ENCODE measurements at places on chromosomes 12 and 14. TPM values are rescaled to one million over a fixed set of nuclear protein-coding genes. Genes with fewer than 3 reads are reported as not detected.

GRCh38 chr14:83568141-83568540 is 1961.8 kb upstream of the FLRT2 start:
- H3K4me1 ChIP-seq = no peaks in the 10 kb centered on the region
- no peaks in the 10 kb centered on the region for H3K36me3 ChIP-seq
- no peak overlapping the region for H3K4me3 ChIP-seq
- no peaks in the 10 kb centered on the region for H3K27me3 ChIP-seq

GRCh38 chr14:56874375-56874774 is 64.1 kb upstream of the OTX2 start:
- H3K4me1 ChIP-seq = no peaks in the 10 kb centered on the region
- no peak overlapping the region for H3K27ac ChIP-seq
- peaks cover 24% of the 10 kb centered on the region for H3K27me3 ChIP-seq
- H3K4me3 ChIP-seq = no peak overlapping the region
- DNase-seq = peak; percentile 20
- no peaks in the 10 kb centered on the region for H3K36me3 ChIP-seq

DNA sequence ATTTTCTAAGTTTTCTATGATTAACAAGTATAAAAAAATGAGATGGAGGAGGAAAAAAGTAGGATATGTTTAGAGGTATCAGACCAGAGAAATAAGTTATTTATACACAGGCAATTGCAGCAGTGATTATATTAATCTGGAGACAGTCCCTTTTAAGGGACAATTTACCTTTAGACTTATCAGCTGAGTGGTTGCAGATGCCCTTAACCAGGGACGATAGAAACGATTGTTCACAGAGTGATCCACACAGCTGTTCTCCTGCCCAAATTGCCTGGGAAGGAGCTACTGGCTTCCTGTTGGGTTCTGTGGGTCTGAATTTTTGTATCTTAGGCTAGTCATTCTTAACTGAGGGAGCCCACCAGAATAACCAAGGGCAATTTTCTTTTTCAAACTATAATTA is 66.4 kb downstream of the GCH1 start:
- H3K27me3 ChIP-seq = no peaks in the 10 kb centered on the region
- peaks cover 19% of the 10 kb centered on the region for H3K36me3 ChIP-seq
- no peak overlapping the region for H3K4me3 ChIP-seq
- H3K27ac ChIP-seq = no peak overlapping the region
- H3K4me1 ChIP-seq = no peaks in the 10 kb centered on the region

- H3K4me1 ChIP-seq = peaks cover 19% of the 10 kb centered on the region
- H3K27me3 ChIP-seq = no peaks in the 10 kb centered on the region
- H3K36me3 ChIP-seq = peaks cover 7% of the 10 kb centered on the region
Observed at GRCh38 chr12:27711967-27712366, 1.3 kb downstream of the MRPS35 start.

- H3K4me1 ChIP-seq = peaks cover 56% of the 10 kb centered on the region
- DNase-seq = no peak
- no peaks in the 10 kb centered on the region for H3K36me3 ChIP-seq
- no peak overlapping the region for H3K4me3 ChIP-seq
- peaks cover 2% of the 10 kb centered on the region for H3K27me3 ChIP-seq
- H3K27ac ChIP-seq = peak overlapping the region; percentile 21
Observed at GRCh38 chr14:74619672-74620131, 7.7 kb upstream of the LTBP2 start.

DNA sequence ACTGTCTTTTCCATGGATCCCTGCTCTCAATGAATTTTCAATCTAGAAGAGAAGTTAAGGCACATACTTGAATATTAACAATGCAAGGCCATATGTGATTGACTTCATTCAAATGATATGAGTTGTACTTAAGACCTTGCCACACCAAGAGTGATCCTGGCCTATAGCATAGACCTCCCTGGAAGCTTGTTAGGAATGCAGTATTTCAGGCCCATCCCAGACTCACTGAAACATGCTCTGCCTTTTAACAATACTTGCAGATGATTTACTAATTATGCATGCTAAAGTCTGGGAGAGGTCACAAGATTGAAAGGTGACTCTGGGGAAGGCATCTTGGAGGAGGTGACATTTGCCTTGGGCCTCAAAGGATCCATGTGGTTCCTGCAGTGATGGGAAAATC is 43.2 kb downstream of the RFX4 start:
- DNase-seq = no peak
- no peak overlapping the region for H3K27ac ChIP-seq
- H3K4me3 ChIP-seq = no peak overlapping the region
- no peaks in the 10 kb centered on the region for H3K4me1 ChIP-seq
- no peaks in the 10 kb centered on the region for H3K36me3 ChIP-seq

DNA sequence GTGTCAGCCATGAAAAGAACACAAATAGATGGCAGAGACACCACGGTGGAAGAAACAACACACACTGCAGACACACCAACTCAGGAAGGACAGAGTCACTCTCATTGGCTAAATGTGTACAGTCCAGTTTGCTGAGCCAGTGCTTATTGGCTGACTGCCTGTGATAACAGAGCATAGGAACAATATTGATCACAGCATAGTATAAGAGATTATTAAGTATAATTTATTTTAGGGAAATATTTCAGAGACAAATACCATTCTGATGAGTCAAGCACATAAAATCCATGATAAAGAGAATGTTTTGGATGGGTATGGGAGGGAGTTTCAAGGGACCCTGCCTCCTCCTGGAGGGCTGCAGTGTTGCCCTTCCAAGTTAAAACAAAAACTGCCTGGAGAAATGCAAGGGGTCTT is 50.9 kb downstream of the BTG1 start:
- H3K4me3 ChIP-seq = no peak overlapping the region
- H3K36me3 ChIP-seq = peaks cover 3% of the 10 kb centered on the region
- no peak overlapping the region for H3K27ac ChIP-seq
- DNase-seq = no peak
- peaks cover 54% of the 10 kb centered on the region for H3K4me1 ChIP-seq

- H3K4me1 ChIP-seq = peaks cover 43% of the 10 kb centered on the region
- H3K36me3 ChIP-seq = peaks cover 39% of the 10 kb centered on the region
- DNase-seq = no peak
- no peaks in the 10 kb centered on the region for H3K27me3 ChIP-seq
Observed at GRCh38 chr14:73492043-73492552, 1.4 kb downstream of the RIOX1 start.

DNA sequence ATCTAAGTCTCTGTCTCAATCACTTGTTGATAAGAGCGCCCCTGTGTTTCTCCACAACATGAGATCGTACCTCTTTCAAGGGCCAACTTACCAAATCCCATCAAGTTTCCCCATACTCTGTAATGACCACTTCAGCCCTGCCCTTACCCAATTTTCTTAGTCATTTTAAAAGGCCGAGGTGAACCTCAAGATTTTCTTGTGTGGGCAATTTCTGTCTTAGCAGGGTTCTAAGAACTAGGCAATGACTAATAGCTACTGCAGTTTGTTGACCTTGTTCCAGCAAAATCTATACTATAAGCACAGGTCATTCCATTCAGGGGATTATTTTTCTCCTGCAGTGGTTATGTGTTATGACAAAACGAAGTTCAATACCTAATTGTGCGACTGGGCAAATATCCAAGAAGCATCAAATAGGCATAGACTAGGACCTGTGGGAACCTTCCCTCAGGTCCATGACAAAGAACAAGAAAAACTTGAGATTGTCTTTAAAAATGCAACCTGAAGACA is 359.8 kb downstream of the PCNX1 start:
- H3K27me3 ChIP-seq = no peaks in the 10 kb centered on the region
- H3K4me1 ChIP-seq = peaks cover 11% of the 10 kb centered on the region
- peaks cover 8% of the 10 kb centered on the region for H3K36me3 ChIP-seq
- H3K4me3 ChIP-seq = no peak overlapping the region

DNA sequence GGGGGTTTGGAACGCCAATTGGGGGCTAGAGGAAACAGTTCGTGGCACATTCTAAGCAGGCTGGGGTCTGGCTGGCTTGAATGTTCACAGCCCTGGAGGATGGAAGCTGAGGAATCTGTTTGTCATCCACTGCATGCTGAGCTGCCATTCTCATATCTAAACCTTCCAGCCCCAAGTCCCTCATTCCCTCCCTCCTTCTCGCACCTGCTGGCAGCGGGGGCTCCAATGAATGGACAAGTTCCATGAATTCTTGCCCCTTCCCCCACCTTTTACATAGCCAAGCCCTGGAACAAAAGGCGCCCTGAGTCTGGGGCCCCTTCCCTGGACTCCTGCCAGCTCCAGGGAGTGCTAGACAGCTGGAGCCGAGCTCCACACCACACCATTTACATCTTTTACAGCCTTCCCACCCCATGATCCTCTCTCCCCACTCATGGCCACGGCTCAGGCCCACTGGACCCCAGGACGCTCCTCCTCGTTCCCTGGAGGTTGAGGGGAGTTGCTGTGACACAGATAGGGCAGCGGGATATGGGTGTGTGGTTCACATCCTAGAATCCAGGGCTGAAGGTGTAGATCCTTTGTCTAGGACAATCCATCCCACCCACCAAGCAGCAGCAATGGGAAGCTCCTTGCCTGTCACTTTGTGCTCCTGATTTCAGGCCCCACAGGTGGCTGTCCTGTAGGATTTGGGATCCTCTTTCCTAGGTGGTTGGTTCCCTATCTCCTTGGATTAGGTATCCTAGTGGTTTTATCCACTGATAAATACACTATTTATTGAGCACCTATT is 21.7 kb upstream of the VRTN start:
- no peaks in the 10 kb centered on the region for H3K4me1 ChIP-seq
- H3K27me3 ChIP-seq = peaks cover 4% of the 10 kb centered on the region
- no peak overlapping the region for H3K4me3 ChIP-seq
- DNase-seq = no peak

DNA sequence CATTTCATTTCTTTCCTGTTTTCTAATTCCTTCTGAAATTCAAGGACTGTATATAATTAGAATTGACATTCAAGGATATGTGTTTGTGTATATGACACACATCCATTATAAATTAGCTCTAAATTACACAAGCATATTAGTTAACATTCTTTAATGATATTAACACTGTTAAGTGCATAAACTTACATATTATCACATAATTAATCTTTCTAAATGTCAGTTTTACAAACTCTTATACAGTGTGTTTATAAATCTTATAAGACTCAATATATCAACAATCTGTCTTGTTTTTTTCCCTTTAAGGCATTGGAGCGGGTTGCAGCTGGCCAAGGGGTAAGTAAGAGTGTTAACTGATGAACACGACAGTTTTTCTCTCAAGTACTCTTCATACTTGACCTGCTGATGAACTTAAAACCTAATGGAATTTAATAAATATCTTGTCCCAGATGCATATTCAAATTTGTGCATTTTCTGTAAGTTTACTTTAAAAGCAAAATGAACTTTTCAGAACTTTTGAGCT is 76.1 kb downstream of the METTL25 start:
- DNase-seq = no peak
- H3K4me3 ChIP-seq = no peak overlapping the region
- peaks cover 5% of the 10 kb centered on the region for H3K4me1 ChIP-seq
- H3K27me3 ChIP-seq = no peaks in the 10 kb centered on the region
- no peak overlapping the region for H3K27ac ChIP-seq

GRCh38 chr14:76863724-76864407 is 37.7 kb downstream of the LRRC74A start:
- DNase-seq = peak; percentile 14
- H3K36me3 ChIP-seq = no peaks in the 10 kb centered on the region
- H3K4me1 ChIP-seq = peaks cover 34% of the 10 kb centered on the region
- no peaks in the 10 kb centered on the region for H3K27me3 ChIP-seq
- H3K4me3 ChIP-seq = no peak overlapping the region
- H3K27ac ChIP-seq = no peak overlapping the region

- no peak overlapping the region for H3K27ac ChIP-seq
Observed at GRCh38 chr14:102293781-102294180, 11.2 kb downstream of the MOK start.

GRCh38 chr12:9719790-9720189 is 13.1 kb downstream of the CLECL1 start:
- H3K36me3 ChIP-seq = no peaks in the 10 kb centered on the region
- peaks cover 4% of the 10 kb centered on the region for H3K27me3 ChIP-seq
- peaks cover 38% of the 10 kb centered on the region for H3K4me1 ChIP-seq
- no peak for DNase-seq
- no peak overlapping the region for H3K27ac ChIP-seq
- no peak overlapping the region for H3K4me3 ChIP-seq

DNA sequence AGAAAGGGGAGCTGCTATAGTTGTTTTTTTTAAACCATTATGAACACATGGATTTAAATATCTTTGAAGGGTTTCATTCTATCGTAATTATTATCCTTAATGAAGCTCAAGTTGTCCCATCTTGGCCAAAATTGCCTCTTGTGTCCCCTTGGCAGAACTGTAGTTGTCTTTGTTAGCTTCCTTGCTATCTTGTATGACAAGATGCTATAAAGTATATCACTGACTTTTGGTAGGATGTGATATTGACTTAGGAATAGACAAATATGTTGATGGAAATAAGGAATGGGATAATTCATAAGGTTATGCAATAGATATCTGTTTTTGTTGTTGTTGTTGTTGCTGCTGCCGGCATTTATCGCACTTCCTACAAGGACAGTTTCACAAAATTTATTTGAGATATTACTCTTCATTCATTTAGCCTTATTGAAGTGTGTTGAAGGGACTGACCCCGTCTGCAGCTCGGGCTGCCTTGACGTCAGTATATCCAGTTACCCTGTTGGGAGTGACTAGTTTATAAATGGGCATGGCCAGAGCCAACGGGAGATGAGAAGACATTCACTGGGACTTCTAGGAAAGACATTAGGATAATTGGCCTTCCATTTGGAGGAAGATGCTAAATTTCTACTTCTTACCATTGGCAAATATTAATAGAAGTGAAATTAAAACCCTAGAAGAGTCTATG is 26.1 kb upstream of the APOLD1 start:
- H3K4me1 ChIP-seq = no peaks in the 10 kb centered on the region
- H3K36me3 ChIP-seq = no peaks in the 10 kb centered on the region
- H3K27me3 ChIP-seq = no peaks in the 10 kb centered on the region

DNA sequence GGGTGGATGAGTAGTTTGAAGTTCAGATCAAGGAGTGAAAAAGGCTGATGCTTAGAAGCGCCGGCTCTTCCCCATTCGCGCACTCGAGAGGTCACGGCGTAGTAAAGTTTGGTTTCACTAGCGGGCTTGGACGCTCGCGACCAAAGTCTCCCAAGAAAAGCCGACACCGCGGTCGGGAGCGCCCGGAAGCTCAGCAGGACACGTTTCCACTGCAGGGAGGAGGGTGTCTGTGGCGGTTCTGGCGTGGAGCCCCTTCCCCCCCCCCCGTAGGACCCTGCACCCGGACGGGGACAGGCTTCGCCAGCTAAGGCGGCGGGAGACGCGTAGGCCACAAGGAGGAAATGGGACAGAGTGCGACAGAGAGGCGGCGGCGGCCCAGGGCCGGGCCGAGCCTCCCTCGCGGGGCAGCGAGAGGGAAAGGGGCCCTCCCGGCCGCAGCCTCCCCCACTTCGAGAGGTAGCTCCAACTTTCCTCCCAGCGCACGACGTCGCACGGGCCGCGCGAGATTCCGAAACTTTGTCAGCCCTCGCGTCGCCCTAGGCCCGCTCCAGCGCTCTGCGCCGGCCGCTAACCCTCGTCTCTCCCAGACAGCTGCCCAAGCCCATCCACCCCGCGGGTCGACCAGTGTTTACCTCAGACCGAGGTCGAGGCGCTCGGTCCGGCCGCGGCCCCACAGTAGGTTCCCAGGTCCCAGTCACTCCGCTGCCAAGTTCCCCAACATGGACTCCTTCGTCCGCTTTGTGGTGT is 480 bp downstream of the SCAF11 start:
- H3K27ac ChIP-seq = peak overlapping the region; percentile 99
- peak overlapping the region; percentile 94 for H3K4me3 ChIP-seq

CD27 gene
- total RNA-seq = 48.1 TPM

ART4 gene
- total RNA-seq = not detected

OR4N2 gene
- not detected for total RNA-seq

LRRC10 gene
- total RNA-seq = not detected

DEPDC4 gene
- total RNA-seq = 3.6 TPM

SOX5 gene
- not detected for total RNA-seq

FAM222A gene
- total RNA-seq = 0.20 TPM

DLK1 gene
- total RNA-seq = not detected

PYM1 gene
- 19.3 TPM for total RNA-seq

KRT74 gene
- not detected for total RNA-seq

Data from activated naive CD4-positive, alpha-beta T cell treated with anti-CD3 and anti-CD28 coated beads for 36 hours (primary cell).